ENCODE measurements at places on chromosomes 16 and 17.

DNA sequence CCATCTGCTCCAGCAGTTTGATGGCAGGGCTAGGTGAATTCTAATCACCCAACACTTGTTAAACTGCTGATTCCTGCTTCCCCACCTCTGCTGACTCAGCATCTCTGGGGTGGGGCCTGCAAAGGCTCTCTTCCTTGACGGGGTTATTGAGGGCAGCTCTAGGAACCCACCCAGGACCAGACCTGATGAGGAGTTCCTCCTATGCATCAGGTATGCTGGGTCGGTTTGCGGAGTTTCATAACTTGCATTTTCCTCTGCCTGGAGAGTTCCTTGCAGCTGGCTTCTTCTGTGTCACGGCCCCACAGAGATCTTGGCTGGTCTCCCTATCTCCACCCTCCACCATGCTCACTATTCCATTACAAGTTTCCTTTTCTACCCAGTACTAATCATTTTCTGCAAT is 93.4 kb upstream of the CCL2 start:
- no peak for DNase-seq

- no peak for DNase-seq
These were observed 44.2 kb downstream of the NT5M start for GRCh38 chr17:17347234-17347955.

DNA sequence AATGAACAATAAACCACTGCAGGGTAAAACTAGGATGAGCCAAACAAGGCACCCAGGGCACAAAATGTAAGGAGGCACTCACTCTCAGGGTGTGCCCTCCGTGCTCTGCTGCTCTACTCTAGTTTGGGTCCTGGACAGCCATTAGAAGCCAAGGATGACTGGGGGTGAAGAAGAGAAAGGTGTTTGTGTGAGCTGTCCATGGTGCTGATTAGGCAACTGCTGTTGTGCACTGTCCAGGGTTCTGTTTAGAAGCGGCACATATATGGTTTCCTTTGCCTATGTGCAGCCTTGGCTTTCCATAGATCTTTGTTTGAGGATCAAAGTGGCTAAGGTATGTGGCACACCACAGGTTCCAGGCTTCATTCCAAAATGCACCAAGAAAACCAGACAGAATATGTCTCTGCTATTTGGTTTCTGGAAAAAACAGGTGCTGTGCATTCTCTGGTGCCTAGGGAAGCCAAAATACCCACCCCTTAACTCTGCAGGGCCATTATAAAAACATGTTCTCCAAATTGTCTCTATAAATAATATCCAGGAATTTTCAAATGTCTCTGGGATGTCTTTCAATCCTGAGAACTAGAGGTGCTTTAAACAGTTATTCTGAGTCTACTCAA is 123.5 kb downstream of the CBLN1 start:
- DNase-seq = no peak

- no peak for DNase-seq
These were observed 62.2 kb upstream of the ADORA2B start for GRCh38 chr17:15882777-15883176.

DNA sequence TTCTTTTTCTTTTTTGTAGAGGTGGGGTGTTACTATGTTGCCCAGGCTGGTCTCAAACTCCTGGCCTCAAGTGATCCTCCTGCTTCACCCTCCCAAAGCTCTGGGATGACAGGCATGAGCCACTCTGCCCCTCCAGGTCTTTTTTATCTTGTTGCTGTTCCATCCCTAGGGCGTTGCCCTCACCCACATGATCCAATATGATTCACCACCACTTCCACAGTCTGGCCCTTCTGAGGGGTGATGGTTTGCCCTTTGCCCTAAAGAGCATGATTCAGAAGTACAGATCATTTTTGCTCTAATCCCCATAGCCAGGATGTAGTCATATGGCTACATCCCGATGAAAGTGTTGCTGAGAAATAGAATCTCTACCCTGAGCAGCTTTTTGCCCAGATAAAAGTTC is 18.8 kb downstream of the STX4 start:
- no peak for DNase-seq

DNA sequence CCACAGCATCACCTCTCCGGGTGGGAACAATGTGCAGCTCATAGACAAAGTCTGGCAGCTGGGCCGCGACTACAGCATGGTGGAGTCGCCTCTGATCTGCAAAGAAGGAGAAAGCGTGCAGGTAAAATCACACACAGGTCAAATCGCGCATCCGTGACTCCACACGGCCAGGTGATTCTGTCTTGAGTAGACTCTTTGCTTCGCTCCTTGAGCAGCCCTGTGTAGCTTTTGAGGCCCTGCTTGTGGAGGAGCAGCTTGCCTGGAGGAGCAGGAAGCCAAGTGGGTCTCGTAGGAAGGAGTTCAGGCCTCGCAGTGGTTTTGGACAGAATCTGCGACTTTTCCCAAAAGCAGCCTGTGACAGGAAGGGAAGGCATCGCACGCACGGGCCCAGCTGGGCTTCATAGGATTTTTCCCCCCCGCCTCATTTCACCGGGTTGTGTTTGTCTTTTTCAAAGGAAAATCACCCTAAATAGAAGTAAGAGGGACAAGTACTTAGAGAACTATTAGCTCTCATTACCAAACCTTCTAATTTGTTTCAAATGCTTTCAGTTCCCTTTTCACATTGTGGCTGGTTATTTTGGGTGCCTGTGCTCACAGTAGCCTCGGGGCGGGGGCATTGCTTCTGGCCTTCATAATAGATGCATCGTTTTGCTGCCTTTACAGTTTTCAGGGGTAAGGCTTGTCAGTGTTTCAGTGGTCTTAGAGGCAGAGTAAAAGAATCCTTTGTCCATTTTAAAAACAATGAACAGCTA is 71.5 kb downstream of the SEC14L1 start:
- no peak for DNase-seq

DNA sequence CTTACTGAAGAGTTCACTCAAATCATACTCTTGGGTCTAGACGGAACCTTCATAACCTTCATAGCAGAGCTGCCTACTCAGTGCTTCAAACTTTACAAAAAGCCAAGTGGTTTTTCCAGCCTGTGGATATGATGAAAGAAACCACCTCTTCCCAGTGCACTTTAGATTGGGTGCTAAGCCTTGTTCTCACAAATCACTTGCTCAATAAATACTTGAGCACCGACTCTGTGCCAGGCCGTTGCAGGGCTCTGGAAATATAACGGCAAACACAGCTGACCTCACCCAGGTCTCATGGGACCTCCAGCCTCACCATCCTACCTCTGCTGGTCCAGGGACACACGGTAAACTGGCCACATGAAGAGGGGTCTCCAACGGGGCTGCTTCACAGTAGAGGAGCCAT is 35.7 kb downstream of the CDRT4 start:
- no peak for DNase-seq

DNA sequence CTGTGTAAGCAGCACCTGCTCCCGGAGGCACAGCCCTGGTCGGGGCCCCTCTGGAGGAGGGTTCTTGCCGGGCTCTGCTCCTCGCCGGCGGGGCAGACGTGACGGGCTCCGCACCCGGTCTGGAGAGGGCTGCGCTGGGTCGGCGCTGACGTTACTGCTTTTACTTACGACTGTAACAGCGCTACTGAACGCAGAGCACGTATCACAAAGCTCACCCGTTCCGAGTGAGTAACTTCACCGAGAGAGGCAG is 1.3 kb upstream of the RAB40C start:
- peak; percentile 40 for DNase-seq

DNA sequence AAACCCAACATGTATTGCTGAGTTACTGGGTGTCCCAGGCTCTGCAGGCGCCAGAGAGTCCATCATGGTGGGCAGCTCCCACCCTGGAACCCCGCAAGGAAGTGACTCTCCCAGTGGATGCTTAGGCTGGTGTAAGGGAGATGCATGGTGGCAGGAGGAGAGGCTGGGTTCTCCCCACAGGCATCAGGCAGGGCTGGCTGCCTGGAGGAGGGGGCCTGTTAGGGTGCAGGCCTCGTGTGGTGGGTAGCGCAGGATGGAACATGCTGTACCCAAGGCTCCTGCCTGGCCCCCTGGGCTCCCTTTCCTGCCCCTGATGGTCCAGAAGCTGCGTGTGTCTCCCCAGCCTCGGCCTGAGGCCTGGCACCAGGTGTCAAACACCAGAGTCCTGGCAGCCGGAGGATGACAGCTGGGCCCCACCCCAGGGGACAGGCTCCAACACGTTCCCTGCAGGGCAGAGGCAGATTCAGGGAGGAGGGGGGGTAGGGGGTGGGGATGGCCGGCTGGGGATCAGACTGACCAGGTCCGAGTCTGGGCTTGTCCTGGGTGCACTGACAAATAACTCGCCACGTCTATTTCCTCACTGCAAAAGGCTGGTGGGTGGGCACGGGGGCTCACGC is 40.2 kb upstream of the CIBAR2 start:
- no peak for DNase-seq

DNA sequence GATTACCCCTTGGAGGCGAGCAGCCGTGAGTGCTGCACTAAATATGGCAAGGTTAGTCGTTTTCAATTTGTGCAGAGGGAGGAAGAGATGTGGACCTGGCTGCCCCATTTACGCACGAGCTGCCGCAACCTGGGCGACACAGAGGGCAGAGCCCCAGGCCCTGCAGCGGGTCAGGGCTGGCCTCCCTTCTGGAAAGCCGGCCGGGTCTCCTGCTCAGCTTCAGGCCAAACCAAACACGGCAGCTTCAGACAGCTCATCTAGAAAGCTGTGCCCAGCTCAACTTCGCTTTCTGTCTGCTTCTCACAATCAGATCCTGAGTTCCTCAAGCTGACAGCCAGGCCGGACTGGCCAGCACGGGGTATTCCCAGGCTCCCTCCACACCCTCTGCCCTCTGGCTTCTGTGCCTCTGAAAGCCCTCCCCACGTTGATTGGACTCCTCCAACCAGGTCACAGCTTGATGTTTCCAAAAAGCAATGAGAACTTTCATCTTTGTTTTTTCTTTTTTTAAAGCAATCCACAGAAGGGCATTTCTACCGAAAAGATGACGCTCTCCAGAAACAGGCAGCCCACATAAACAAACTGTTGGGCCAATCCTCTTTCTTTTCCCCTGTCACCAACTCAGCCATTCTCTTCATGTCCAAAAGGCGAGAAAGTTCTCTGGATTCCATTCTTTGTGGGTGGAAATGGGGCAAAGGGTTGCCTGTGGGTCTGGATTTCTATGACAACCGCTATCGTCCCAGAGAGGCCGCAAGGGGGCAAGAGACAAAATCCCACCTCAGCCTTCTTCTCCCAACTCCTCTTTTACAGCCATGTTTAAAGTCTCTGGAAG is 189.0 kb downstream of the ZFHX3 start:
- no peak for DNase-seq

DNA sequence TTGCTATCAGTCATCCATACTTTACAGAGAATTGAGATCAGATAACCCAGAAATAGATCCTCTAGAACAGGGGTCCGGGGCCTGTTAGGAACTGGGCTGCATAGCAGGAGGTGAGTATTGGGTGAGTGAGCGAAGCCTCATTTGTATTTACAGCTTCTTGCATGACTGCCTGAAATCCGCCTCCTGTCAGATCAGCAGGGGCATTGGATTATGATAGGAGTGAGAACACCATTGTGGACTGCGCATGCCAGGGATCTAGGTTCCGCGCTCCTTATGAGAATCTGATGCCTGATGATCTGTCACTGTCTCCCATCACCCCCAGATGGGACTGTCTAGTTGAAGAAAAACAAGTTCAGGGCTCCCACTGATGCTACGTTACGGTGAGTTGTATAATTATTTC is 13.0 kb upstream of the SCIMP start:
- no peak for DNase-seq

DNA sequence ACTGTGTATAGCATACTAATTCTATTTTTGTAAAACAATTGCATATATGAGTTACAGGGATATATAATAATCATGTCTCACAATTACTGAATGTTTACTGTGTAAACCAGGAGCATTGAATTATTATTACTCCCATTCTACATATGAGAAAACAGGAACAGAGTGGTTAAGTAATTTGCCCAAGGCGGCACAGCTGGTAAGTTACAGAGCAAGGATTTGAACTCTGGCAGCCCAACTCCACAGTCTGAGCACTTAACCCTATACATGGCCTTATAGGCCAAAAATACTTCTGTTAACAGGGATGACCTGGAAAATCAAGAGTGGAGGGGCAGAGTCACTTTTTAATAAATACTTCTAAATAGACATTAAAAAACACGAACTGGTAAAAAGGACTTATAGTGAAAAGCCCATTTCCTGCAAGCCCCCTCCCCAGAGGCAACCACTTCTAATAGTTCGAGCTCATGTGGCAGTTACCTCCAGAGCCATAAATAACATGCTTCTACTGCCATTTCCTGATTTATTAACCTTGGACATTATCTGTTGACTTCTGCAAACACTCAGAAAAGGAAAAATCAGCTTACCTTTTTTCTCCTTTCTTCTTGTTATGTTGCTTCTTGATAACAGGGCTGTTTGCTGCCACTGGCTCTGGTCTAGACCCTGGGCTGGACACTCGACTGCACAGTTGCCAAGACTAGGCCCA is 22.1 kb upstream of the ADGRG1 start:
- DNase-seq = peak; percentile 2

GRCh38 chr16:84999857-85000480 is 11.4 kb downstream of the ZDHHC7 start:
- DNase-seq = no peak

GRCh38 chr17:17700251-17700969 is 19.2 kb downstream of the RAI1 start:
- DNase-seq = no peak

- peak; percentile 57 for DNase-seq
These were observed 11.0 kb downstream of the CHMP6 start for GRCh38 chr17:81002409-81003361.

DNA sequence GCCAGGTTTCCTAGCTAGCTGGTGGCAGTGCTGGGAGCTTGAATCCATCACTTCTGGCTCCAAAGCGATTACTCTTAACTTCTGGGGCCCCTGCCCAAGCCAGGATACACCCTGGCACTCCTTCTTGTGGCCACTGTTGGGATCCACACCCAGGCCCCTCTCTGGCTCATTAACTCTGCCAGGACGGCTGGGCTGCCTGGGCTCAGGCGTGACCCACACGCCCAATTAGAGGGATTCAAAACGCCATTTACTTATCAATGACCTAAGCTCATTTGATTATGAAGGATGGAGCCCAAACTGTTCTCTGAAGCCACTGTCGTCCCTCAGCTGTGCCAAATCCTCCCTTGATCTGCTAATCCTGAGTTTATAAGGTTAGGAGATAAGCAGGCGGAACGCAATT is 79.7 kb upstream of the BRD7 start:
- no peak for DNase-seq

All from NCI-H2227 treated with DMSO at 0.1 percent for 48 hours (cell line).